ENCODE measurements at places on chromosomes 16 and 17. TPM values are rescaled to one million over a fixed set of nuclear protein-coding genes. Genes with fewer than 3 reads are reported as not detected.

DNA sequence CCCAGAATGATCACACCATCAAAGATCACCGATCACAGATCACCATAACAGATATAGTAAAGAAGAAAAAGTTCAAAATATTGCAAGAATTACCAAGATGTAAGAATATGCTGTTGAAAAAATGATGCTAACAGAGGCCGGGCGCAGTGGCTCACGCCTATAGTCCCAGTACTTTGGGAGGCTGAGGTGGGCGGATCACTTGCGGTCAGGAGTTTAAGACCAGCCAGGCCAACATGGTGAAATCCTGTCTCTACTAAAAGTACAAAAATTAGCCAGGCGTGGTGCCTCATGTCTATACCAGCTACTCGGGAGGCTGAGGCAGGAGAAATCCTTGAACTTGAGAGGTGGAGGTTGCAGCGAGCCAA is 53.2 kb downstream of the CPPED1 start:
- DNase-seq = no peak
- no peaks in the 10 kb centered on the region for H3K36me3 ChIP-seq
- no peaks in the 10 kb centered on the region for H3K4me1 ChIP-seq
- H3K27me3 ChIP-seq = no peaks in the 10 kb centered on the region

MSLN gene
- polyA plus RNA-seq = not detected

GRCh38 chr17:49997301-49997650 is 2.3 kb upstream of the DLX3 start:
- H3K27me3 ChIP-seq = peaks cover 90% of the 10 kb centered on the region
- no peak for DNase-seq
- peaks cover 4% of the 10 kb centered on the region for H3K4me1 ChIP-seq
- H3K27ac ChIP-seq = no peak overlapping the region
- H3K4me3 ChIP-seq = no peak overlapping the region

GRCh38 chr16:50509521-50510341 is 38.5 kb upstream of the NKD1 start:
- no peak overlapping the region for H3K4me3 ChIP-seq
- H3K27ac ChIP-seq = no peak overlapping the region
- no peaks in the 10 kb centered on the region for H3K36me3 ChIP-seq
- H3K4me1 ChIP-seq = no peaks in the 10 kb centered on the region
- H3K27me3 ChIP-seq = no peaks in the 10 kb centered on the region

- no peak for DNase-seq
- no peaks in the 10 kb centered on the region for H3K27me3 ChIP-seq
Measured at GRCh38 chr17:74838274-74838673, 21.4 kb downstream of the GRIN2C start.

GRCh38 chr17:74959826-74960515 is 12.6 kb downstream of the HID1 start:
- H3K4me3 ChIP-seq = no peak overlapping the region
- DNase-seq = no peak
- H3K27ac ChIP-seq = no peak overlapping the region
- peaks cover 6% of the 10 kb centered on the region for H3K4me1 ChIP-seq
- H3K27me3 ChIP-seq = no peaks in the 10 kb centered on the region
- no peaks in the 10 kb centered on the region for H3K36me3 ChIP-seq

GRCh38 chr16:83964684-83965443 is 3.2 kb upstream of the NECAB2 start:
- DNase-seq = peak; percentile 38
- peaks cover 17% of the 10 kb centered on the region for H3K4me1 ChIP-seq
- H3K27me3 ChIP-seq = no peaks in the 10 kb centered on the region
- H3K27ac ChIP-seq = peak overlapping the region; percentile 71
- peaks cover 31% of the 10 kb centered on the region for H3K36me3 ChIP-seq

ATP2C2 gene
- polyA plus RNA-seq = not detected

GRCh38 chr17:42980766-42981397 is 517 bp downstream of the RUNDC1 start:
- H3K4me3 ChIP-seq = peak overlapping the region; percentile 92
- no peaks in the 10 kb centered on the region for H3K36me3 ChIP-seq
- DNase-seq = peak; percentile 42
- H3K27ac ChIP-seq = peak overlapping the region; percentile 83

ELMO3 gene
- polyA plus RNA-seq = 0.68 TPM

SCARF1 gene
- 9.0 TPM for polyA plus RNA-seq

GRCh38 chr17:1188812-1189504 is 9.2 kb upstream of the ABR start:
- DNase-seq = peak; percentile 84
- no peaks in the 10 kb centered on the region for H3K27me3 ChIP-seq
- H3K4me3 ChIP-seq = peak overlapping the region; percentile 21
- no peaks in the 10 kb centered on the region for H3K36me3 ChIP-seq
- H3K27ac ChIP-seq = peak overlapping the region; percentile 90

DNA sequence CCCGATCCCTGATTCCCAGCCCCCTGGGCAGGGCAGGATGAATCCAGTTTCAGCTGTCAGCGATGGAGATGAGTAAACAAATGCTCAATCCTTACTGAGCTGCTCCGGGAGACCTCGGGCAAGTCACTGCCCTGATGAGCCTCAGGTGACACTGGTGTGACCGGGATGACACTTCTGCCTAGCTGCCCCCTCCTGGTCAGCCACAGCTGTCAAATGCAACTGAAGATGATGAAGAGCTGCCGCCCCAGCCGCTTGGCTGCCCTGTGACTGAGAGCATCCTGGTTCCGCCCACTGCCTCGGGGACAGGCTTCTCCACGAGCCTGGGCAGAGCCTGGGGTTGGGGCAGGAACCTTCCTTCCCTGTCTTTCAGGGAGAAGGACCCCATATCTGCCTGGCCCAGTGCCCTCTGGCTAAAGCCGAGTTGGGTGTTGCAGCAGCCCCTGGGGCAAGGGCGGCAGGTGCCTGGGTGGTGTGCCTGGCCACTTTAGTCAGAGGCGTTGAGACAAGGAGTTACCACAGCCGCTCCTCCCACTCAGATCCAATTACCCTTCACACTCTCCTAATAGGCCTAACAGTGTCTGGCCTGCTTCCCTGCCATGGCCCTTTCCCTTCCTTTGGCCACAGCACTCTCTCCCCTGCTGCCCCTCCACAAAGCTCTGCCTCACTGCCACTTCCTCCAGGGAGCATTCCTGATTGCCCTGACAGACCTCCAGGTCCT is 5.5 kb downstream of the CCL17 start:
- H3K4me1 ChIP-seq = peaks cover 14% of the 10 kb centered on the region
- no peak for DNase-seq
- no peak overlapping the region for H3K4me3 ChIP-seq
- peak overlapping the region; percentile 68 for H3K27ac ChIP-seq
- H3K27me3 ChIP-seq = no peaks in the 10 kb centered on the region

DNA sequence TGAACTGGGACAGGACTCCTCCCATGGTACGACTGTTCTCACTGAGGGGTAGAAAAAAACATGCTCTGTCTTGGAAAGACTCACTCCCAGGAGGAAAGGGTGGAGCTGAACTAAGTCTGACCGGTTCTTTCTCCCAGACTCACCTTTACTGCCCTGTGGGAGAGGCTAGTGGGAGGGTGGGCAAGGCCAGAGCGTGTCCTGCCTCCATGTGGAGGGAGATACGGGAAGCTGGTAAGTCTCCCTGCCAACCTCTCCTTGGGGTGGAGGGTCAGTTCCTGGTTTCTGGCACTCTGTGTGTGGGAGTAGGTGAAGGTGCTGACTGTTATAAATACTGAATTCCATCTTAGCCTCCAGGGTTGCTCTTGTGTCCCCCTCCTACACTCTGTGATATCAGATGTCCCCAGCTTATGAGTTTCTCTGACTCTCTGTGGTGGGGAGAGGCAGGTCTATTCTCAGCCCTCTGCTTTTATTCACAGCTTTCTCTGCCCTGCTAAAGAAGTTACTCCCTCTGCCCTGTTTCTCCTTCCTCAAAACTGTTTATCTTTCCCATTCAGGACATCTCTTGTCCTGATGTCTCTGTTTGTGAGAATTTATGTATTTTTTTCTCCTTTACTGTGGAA is 26.9 kb upstream of the FAM20A start:
- no peak for DNase-seq
- H3K4me3 ChIP-seq = no peak overlapping the region
- H3K36me3 ChIP-seq = no peaks in the 10 kb centered on the region
- no peak overlapping the region for H3K27ac ChIP-seq
- peaks cover 3% of the 10 kb centered on the region for H3K4me1 ChIP-seq

- peaks cover 53% of the 10 kb centered on the region for H3K36me3 ChIP-seq
- no peaks in the 10 kb centered on the region for H3K4me1 ChIP-seq
- no peak overlapping the region for H3K27ac ChIP-seq
- no peaks in the 10 kb centered on the region for H3K27me3 ChIP-seq
Measured at GRCh38 chr16:19499481-19499880, 22.4 kb downstream of the GDE1 start.

DNA sequence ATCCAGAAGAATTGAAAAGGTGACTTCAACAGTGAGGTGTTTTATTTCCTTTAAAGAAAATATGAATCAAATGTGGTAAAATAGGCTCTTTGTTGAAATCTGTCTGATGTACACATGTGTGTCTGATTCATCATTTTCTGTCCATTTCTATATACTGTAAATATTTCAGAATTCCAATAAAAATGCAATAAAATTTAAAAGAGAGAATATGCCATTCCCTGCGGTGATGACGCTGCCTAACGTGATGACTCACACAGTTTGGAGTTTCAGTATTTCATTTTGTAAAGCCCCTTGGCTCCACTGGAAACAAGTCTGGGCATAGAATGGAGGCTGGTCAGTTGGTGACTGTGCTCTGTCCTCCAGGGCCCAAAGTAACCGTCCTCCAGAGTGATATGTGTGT is 482.5 kb upstream of the CDH5 start:
- DNase-seq = no peak
- no peaks in the 10 kb centered on the region for H3K4me1 ChIP-seq
- H3K36me3 ChIP-seq = no peaks in the 10 kb centered on the region

GRCh38 chr16:88651989-88652761 is 1.3 kb upstream of the CYBA start:
- no peak overlapping the region for H3K4me3 ChIP-seq
- peak overlapping the region; percentile 65 for H3K27ac ChIP-seq
- peaks cover 16% of the 10 kb centered on the region for H3K4me1 ChIP-seq
- peaks cover 41% of the 10 kb centered on the region for H3K36me3 ChIP-seq

RAC3 gene
- polyA plus RNA-seq = 1.2 TPM

DNA sequence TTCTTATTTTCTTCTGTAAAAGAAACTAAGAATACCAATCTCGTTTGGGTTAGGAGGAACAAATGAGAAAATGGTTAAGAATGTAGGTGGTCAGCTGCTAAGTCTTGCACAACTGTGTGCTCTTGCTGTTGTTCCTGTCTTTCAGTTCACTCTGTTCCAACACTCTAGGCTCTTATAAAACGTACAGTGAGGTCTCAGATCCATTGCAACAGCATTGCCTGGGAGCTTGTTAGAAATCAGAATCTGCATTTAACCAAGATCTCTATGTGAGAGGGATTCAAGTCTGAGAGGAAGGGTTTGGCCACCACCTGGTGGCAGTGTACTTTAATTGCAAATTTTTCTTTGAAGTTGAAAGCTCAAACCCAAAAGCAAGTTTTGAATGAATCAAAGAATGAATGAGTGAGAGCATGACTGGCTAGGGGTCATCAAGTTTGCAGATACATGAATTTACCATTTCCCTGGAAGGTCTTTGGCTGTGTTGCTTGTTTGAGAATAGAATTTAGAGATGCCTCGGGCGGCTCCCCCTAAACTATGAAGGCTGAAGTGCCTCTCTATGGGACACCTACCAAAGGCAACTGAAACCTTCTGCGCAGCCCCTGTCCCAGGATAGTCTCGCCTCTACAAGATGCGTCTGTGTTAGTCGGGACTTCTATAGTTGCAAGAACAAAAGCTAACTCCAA is 2.5 kb downstream of the ALOX15B start:
- H3K27ac ChIP-seq = no peak overlapping the region
- peaks cover 21% of the 10 kb centered on the region for H3K27me3 ChIP-seq
- H3K4me3 ChIP-seq = no peak overlapping the region

CCL7 gene
- polyA plus RNA-seq = 0.36 TPM

- no peaks in the 10 kb centered on the region for H3K4me1 ChIP-seq
- no peak for DNase-seq
- H3K27me3 ChIP-seq = no peaks in the 10 kb centered on the region
- H3K36me3 ChIP-seq = no peaks in the 10 kb centered on the region
- H3K27ac ChIP-seq = no peak overlapping the region
Measured at GRCh38 chr16:4588386-4588785, 26.3 kb downstream of the UBALD1 start.

CPHXL2 gene
- polyA plus RNA-seq = not detected

- H3K4me1 ChIP-seq = no peaks in the 10 kb centered on the region
- no peak for DNase-seq
- H3K36me3 ChIP-seq = no peaks in the 10 kb centered on the region
- no peak overlapping the region for H3K4me3 ChIP-seq
Measured at GRCh38 chr16:55393991-55394390, 70.0 kb downstream of the IRX6 start.

KRT33A gene
- not detected for polyA plus RNA-seq

DNA sequence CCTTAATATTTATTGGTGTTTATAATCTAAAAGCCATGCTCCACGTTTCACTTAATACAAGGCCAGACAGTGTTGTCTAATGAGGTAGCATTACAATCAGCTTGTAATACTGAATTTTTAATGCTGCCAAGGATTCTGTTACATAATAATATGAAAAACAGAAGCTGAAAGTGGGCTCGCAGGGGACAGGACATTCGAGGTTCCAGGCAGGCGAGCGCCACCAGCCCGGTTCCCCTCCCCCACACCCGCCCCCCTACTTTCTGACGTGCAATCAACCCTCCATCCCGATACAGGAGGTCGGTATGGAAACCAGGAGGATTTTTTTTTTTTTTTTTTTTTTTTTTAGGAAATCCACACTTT is 6.2 kb upstream of the ZFHX3 start:
- H3K27ac ChIP-seq = peak overlapping the region; percentile 96
- no peak for DNase-seq
- H3K4me1 ChIP-seq = peaks cover 72% of the 10 kb centered on the region
- no peaks in the 10 kb centered on the region for H3K27me3 ChIP-seq
- no peak overlapping the region for H3K4me3 ChIP-seq

GRCh38 chr16:67537636-67538591 is 9.3 kb downstream of the RIPOR1 start:
- no peaks in the 10 kb centered on the region for H3K27me3 ChIP-seq
- peak overlapping the region; percentile 84 for H3K4me3 ChIP-seq
- H3K4me1 ChIP-seq = peaks cover 65% of the 10 kb centered on the region
- peak; percentile 79 for DNase-seq
- H3K27ac ChIP-seq = peak overlapping the region; percentile 95

DNA sequence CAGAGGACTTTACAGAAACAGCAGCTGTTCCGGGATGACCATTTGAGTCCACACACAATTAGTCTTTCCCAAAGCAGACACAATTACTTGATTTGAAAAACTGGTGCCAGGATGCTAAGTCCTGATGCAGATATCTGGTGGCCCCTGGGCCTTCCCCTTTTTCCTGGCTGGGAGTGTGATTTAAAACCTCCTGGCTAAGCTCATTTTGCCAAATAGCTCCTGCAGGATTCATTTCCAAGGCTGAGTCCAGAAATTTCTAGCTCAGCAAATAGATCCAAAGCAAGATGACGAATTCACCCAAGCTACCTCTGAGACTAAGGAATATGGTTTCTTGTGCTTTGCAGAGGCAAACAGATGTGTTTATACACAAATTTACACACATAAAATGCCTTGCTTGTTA is 422.2 kb downstream of the CA10 start:
- no peaks in the 10 kb centered on the region for H3K27me3 ChIP-seq
- H3K36me3 ChIP-seq = no peaks in the 10 kb centered on the region
- H3K27ac ChIP-seq = no peak overlapping the region
- H3K4me1 ChIP-seq = no peaks in the 10 kb centered on the region
- no peak for DNase-seq
- no peak overlapping the region for H3K4me3 ChIP-seq

Data from heart left ventricle (tissue), 16 donors.